Adrenal gland (tissue), 19 donors: ENCODE measurements at places on chromosomes 4 and X. TPM values are rescaled to one million over a fixed set of nuclear protein-coding genes. Genes with fewer than 3 reads are reported as not detected.

- no peaks in the 10 kb centered on the region for H3K36me3 ChIP-seq
- no peaks in the 10 kb centered on the region for H3K27me3 ChIP-seq
- H3K27ac ChIP-seq = no peak overlapping the region
- H3K4me3 ChIP-seq = no peak overlapping the region
These were observed 201.8 kb downstream of the SLC39A8 start for GRCh38 chr4:102143433-102143832.

DNA sequence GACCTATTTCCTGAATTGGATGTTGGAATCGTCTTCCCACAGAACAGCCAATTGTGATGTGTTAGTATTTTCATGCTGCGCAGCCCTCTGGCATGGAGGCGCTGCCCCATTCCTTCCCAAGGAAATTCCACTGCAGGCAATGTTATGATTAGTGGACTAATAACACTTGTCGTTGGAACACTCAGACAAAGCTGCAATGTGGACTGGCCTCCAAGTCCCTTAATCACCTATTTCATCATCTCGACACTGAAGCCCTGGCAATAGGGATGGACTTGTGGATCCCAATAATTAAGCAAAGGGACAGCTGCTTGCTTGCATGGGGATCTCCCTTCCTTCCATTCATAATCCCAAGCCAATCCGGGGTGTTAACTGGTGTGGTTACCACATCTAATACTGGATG, 78.8 kb upstream of the PLAC1 start:
- no peak for DNase-seq
- peaks cover 11% of the 10 kb centered on the region for H3K27me3 ChIP-seq
- H3K4me3 ChIP-seq = no peak overlapping the region
- no peaks in the 10 kb centered on the region for H3K36me3 ChIP-seq

DNA sequence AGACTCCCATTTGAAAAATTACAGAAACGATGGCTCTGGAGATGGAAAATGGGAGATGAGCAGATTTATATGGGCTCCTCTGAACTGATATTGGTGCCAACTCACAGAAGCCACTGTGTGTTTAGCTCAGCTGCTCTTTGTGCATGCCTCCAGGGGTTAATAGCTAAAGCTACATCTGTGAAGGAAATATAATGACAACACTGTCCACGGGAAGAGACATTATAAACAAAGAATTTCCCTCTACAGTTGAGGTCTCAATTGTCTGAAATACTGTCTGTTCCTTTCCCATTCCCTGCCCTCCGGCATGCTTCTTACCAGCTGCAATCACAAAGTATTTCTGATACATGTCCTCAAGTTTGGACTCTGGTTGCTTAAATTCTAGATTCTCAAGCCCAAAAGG, 40.4 kb downstream of the PPA2 start:
- H3K27ac ChIP-seq = no peak overlapping the region
- peaks cover 7% of the 10 kb centered on the region for H3K36me3 ChIP-seq
- H3K4me1 ChIP-seq = no peaks in the 10 kb centered on the region
- H3K27me3 ChIP-seq = no peaks in the 10 kb centered on the region
- DNase-seq = no peak

- peak; percentile 67 for DNase-seq
- no peaks in the 10 kb centered on the region for H3K4me1 ChIP-seq
- H3K4me3 ChIP-seq = no peak overlapping the region
- no peak overlapping the region for H3K27ac ChIP-seq
- no peaks in the 10 kb centered on the region for H3K36me3 ChIP-seq
- no peaks in the 10 kb centered on the region for H3K27me3 ChIP-seq
These were observed 3.8 kb downstream of the GABRE start for GRCh38 chrX:151970661-151971060.

DNA sequence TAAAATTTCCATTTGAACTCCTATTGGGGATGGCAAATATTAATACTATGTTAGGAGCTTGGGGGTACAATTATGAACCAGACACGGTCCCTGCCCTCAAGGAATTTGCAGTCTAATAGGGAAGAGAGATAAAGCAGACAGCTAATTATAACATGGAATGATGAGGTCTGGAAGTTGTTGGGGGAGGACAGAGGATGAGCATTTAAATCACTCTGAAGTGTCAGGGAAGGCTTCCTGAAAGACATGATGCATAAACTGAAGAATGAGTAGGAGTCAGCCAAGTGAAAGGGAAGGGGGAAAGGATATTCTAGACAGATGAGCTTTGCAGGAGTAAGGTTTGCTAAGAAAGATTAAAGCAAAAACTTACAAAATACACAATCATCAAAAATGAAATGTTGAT, 15.9 kb downstream of the PLAC1 start:
- no peaks in the 10 kb centered on the region for H3K36me3 ChIP-seq
- H3K27ac ChIP-seq = no peak overlapping the region
- H3K4me3 ChIP-seq = no peak overlapping the region
- peaks cover 18% of the 10 kb centered on the region for H3K27me3 ChIP-seq
- H3K4me1 ChIP-seq = no peaks in the 10 kb centered on the region
- DNase-seq = no peak

DNA sequence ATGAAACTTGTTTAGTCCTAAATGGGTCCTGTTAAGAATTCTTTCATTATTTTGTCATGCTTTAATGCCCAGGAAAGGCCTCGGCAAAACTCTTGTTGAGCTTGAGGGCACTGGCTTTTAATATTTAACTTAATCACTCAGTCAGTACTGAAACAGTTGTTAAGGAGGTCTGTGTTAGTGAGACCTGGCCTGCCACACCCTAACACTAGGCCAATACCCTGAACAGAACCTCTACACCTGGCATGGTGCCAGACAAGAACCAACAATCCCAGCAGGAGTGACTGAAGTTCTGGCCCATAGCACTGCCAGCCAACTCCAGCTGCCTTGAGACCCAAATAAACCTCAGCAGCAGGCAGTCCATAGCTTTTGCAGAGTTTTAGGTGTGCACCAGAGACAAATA, 85.7 kb upstream of the ITM2A start:
- H3K36me3 ChIP-seq = no peaks in the 10 kb centered on the region
- no peaks in the 10 kb centered on the region for H3K4me1 ChIP-seq
- H3K4me3 ChIP-seq = no peak overlapping the region
- DNase-seq = no peak
- no peaks in the 10 kb centered on the region for H3K27me3 ChIP-seq

- no peaks in the 10 kb centered on the region for H3K36me3 ChIP-seq
- H3K27ac ChIP-seq = no peak overlapping the region
- H3K27me3 ChIP-seq = no peaks in the 10 kb centered on the region
- H3K4me1 ChIP-seq = no peaks in the 10 kb centered on the region
- no peak overlapping the region for H3K4me3 ChIP-seq
- no peak for DNase-seq
These were observed 172.0 kb downstream of the PTTG2 start for GRCh38 chr4:38132107-38132673.

DNA sequence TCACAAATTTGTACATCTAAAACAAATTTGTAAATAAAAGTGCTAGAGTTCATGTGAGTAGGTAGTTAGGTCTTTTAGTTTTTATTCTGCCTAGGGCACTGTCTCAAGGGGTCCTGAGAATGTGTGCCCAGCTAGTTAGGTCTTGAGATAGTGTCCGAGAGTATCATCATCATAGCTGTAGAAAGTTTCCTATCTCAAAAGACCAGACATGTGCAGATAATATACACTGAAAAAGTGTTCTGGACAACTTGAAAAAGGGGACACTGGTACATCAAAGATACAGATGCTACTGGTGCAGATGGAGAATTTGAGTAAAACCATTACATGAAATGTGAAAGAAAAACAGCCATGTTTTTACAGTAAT, 1.8 kb upstream of the ZCCHC4 start:
- no peak overlapping the region for H3K4me3 ChIP-seq
- no peaks in the 10 kb centered on the region for H3K27me3 ChIP-seq
- H3K27ac ChIP-seq = no peak overlapping the region
- no peak for DNase-seq

DNA sequence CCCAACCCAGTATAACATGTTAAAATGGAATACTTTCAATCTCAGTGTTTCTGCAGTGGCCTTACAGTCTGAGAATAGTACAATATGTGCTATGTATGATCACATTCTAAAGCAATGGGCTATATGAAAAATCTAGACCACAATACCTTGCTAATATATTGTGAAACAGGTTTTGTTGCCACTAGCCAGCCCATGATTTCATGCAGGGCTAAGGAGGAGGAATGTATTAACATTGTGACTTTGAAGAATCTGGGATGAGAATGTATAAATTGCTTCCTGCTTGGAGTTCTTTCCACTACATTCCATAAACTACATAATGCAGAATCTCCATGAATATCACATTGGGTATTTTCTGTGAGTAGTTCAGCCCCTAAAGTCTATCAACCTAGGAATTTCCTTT, 935.4 kb upstream of the GRIA3 start:
- H3K4me1 ChIP-seq = no peaks in the 10 kb centered on the region
- H3K27ac ChIP-seq = no peak overlapping the region
- DNase-seq = no peak

- no peak for DNase-seq
- no peaks in the 10 kb centered on the region for H3K4me1 ChIP-seq
- H3K36me3 ChIP-seq = no peaks in the 10 kb centered on the region
- peak overlapping the region; percentile 42 for H3K4me3 ChIP-seq
- no peaks in the 10 kb centered on the region for H3K27me3 ChIP-seq
These were observed 11.2 kb upstream of the ELF4 start for GRCh38 chrX:130121505-130121800.

DNA sequence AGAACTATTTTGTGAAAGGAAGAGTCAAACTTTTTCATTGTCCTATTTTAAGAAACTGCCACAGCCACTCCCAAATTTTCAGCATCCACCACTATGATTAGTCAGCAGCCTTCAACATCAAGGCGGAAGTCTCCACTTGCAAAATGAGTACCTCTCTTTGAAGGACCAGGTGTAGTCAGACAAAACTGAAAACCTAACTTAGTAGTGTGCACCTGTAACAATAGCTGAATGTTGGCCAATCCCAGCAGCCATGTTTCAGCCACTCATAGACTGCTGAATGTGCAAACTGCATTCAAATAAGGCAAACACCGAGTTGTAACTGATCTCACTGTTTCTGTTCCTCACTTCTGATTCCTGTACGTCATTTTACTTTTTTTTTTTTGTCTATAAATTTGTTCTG, 341.1 kb downstream of the IL15 start:
- no peak for DNase-seq
- no peaks in the 10 kb centered on the region for H3K36me3 ChIP-seq
- H3K4me1 ChIP-seq = no peaks in the 10 kb centered on the region
- no peak overlapping the region for H3K27ac ChIP-seq

DNA sequence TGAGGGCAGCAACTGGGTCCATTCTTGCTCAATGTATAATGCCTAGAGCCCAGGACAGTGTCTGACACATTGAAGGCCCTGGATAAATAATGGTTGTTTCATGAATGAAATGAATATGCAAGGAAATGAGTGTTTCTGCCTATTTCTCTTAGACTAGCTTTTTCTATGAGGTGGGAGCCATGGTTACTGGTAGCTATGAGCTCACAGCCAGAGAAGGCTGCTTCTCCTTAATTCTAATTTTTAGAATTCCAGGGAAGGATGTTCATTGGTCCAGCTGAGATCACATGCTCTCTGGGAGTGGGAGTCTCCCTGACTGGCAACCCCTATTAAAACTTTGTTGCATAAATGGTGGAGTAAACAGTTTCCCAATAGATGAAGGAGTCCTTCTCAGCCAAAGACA, 9.7 kb upstream of the DCUN1D4 start:
- H3K36me3 ChIP-seq = no peaks in the 10 kb centered on the region
- no peaks in the 10 kb centered on the region for H3K27me3 ChIP-seq
- no peak overlapping the region for H3K4me3 ChIP-seq
- no peaks in the 10 kb centered on the region for H3K4me1 ChIP-seq

Gene GCNA
- 3.0 TPM for total RNA-seq

GRCh38 chr4:3406431-3406830, 35.3 kb upstream of the HGFAC start:
- H3K27ac ChIP-seq = no peak overlapping the region
- H3K4me1 ChIP-seq = peaks cover 16% of the 10 kb centered on the region
- DNase-seq = no peak
- no peaks in the 10 kb centered on the region for H3K36me3 ChIP-seq
- no peak overlapping the region for H3K4me3 ChIP-seq
- H3K27me3 ChIP-seq = no peaks in the 10 kb centered on the region

Gene TEX13C
- not detected for total RNA-seq

Gene RNF175
- total RNA-seq = not detected

Gene EXOSC9
- 26.4 TPM for total RNA-seq

DNA sequence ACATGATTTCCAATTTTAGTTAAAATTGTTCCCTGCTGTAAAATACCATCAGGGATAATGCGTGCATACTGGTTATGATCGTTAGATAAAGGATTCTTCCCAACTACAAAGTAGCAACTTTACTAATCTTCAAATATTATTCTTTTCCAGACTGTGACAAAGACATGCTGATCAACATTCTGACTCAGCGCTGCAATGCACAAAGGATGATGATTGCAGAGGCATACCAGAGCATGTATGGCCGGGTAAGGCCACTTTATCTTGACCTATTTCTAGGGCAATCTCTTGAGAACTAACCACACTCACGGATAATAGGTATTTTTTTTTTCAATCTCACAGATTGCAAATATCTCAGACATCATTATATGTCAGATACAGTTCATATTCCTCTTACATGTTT, 47.0 kb downstream of the ANXA10 start:
- no peak for DNase-seq
- no peak overlapping the region for H3K27ac ChIP-seq
- no peaks in the 10 kb centered on the region for H3K36me3 ChIP-seq

Gene MID1
- total RNA-seq = 9.5 TPM

DNA sequence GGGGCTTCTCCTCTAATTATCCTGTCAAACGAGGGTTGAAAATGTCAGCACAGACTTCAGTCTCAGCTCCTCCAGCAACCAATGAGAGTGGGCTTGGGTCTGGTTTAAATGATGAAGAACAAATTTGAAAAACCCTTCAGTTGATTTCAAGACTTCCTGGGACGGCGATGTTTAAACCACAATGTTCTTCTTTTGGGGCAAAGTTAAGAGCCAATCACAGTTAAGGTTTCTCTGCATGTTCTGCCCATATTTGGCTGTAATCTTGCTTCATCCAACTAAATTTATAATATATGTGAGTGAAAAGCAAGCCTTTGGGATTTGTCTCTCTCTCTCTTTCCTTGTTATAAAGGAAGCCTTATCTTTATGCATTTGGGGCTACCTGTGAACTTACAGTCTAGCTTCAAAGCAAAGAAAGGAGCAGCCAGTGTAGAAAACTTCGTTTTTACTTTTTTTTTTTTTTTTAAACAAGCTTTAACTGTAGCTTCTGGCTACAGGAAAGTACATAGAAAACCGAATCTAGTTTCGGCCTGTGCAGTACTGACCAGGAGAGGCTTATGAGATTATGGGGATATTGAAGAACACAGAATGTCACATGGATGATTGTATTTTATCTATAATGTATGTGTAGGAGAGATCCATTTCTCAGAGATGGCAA, 46.8 kb upstream of the FAM9C start:
- H3K4me3 ChIP-seq = no peak overlapping the region
- H3K4me1 ChIP-seq = no peaks in the 10 kb centered on the region
- H3K27ac ChIP-seq = peak overlapping the region; percentile 74
- DNase-seq = no peak

Gene RAB39B
- 0.22 TPM for total RNA-seq

DNA sequence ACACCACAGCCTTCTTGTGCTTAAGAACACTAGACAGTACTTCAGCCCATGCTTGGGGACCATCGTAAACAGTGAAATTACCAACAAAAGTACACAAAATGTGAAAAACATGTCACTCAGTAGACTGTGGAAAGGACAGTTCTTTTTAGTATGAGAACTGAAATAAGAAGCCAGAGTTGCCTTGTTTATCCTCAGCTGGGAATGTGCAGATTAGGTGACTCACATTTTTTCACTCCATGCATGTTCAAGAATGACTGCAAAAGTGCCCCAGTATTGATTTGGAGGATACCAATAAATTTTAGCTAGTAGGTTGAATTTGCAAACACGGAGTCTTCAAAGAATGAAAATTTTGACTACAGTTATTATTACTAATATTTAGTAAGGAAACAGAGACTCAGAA, 23.1 kb upstream of the BMP3 start:
- no peak for DNase-seq
- H3K27ac ChIP-seq = no peak overlapping the region
- no peaks in the 10 kb centered on the region for H3K4me1 ChIP-seq
- no peaks in the 10 kb centered on the region for H3K36me3 ChIP-seq
- H3K27me3 ChIP-seq = no peaks in the 10 kb centered on the region
- H3K4me3 ChIP-seq = no peak overlapping the region

Gene NLGN4X
- total RNA-seq = 0.65 TPM
